Activated CD4-positive, alpha-beta T cell treated with anti-CD3 and anti-CD28 coated beads for 24 hours (primary cell): ENCODE measurements at places on chromosomes 2 and 18.

- no peak for DNase-seq
These were observed 52.5 kb downstream of the USP40 start for GRCh38 chr2:233513953-233514655.

DNA sequence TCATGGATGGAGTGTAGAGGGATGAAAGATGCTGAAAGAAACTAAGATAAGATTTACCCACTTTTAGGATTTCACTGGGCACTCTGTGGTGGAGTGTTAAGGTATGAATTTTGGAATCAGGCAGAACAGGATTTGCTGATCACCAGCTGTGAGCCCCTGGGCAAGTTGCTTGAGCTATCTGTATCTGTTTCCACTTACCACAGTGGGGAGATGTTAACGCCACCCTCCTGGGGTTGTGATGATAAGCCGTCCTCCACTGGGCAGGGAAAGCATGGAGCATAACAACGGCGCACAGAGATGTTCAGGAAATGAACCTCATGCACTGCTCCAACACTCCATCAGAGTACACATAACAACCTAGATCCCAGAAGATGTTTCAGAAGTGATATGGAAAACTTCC, 160.6 kb downstream of the MTCL1 start:
- no peak for DNase-seq

GRCh38 chr2:172229125-172229524, 126.4 kb upstream of the DLX2 start:
- DNase-seq, result no peak

- DNase-seq, result no peak
These were observed 1.3 kb downstream of the ING5 start for GRCh38 chr2:241703032-241703604.

GRCh38 chr2:9145109-9145751, 61.4 kb upstream of the ASAP2 start:
- DNase-seq, result no peak
